ENCODE measurements at places on chromosomes 13 and 19. TPM values are rescaled to one million over a fixed set of nuclear protein-coding genes. Genes with fewer than 3 reads are reported as not detected.

- DNase-seq, result no peak
Measured at GRCh38 chr19:7801020-7801570, 28.9 kb upstream of the EVI5L start.

GRCh38 chr13:41216160-41216559 lies 21.8 kb upstream of the KBTBD7 start:
- no peak for DNase-seq

DNA sequence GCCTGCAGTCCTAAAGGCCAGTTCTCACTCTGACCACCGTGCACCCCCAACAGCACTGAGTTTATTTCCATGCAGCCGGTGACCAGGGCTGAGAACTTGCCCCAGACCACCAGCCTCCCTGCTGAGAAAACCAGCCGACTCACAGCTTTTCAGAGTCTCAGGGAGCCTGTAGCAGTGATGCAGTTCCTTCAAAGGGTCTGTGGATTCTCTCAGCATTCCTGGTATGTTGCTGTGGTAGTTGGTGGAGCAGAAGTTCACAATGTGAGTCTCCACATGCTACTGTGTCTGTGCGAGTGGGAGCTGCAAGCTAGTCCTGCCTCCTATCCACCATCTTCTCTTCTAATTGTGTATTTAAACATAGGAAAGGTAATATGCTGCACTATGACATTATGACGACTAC lies 254.9 kb upstream of the KLF12 start:
- no peak for DNase-seq

DNA sequence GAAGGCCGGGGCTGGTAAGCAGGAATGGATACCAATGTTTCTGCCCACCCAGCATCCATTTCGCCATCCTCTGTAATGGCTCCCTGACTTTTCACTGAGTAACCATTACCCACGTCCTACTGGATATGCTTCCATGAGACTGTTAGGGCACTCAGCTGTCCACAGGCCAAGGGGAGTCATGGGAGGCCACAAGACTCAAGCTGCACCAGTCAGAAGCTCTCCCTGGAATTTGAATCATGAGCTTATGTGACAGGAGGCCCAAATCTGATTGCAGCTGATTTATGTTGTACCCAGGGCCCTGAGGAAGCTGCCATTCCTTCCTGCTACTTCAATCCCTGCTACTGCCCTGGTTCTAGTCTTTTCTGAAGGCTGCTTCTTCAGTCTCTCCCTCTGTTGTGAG lies 28.3 kb downstream of the DEDD2 start:
- DNase-seq, result no peak

DNA sequence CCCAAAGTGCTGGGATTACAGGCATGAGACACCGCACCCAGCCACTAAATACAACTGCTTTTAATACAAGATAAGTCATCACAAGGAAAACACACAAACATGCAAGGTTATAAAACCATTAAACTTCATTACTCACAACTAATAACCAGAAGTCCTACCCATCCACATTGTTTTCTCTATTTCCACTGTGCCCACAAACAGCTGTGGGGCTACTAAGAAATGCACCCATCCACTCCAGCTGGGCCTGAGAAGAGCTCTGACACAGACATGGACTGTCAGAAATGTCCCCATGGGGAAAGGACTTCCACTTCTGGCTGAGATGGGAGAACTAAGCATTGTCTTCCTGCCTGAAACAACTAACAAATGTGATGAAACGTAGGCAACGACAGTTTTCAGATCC lies 17.2 kb downstream of the SAFB2 start:
- no peak for DNase-seq

The CD320 gene
- 48.9 TPM for polyA plus RNA-seq

The DAND5 gene
- 0.06 TPM for polyA plus RNA-seq

The CBLC gene
- polyA plus RNA-seq, result 7.4 TPM

Measured in renal pelvis (tissue), 12 donors.